Right renal pelvis (tissue), 4 donors: ENCODE measurements at places on chromosomes 2 and 18.

DNA sequence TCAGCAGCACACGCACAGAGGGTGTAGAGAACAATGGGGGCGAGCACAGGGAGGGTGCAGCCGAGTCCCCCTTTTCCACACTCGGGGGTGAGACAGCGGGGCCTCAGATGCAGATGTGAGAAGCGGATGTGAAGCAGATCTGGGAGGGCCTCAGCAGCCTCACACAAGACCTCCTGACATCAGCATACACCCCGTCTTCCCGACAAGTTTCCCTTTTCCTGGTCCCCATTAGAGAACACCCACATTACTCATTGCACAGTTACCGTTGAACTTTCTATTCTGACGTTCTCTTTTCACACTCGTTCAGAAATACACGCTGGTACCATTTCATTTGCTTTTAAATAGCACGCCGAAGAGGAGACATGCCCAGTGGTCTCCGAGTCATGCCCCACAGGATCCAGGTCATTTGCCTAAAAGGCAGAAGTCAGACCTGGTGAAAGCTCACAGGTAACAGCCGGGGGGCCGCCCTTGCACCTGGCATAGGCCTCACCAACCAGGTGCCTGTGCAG, 129.5 kb upstream of the ID2 start:
- DNase-seq: no peak

GRCh38 chr2:124163840-124164239, 138.8 kb downstream of the CNTNAP5 start:
- DNase-seq: no peak

GRCh38 chr2:151843691-151844061, 15.5 kb upstream of the ARL5A start:
- DNase-seq: no peak

- DNase-seq: no peak
Measured at GRCh38 chr2:72212486-72212855, 64.8 kb upstream of the CYP26B1 start.

DNA sequence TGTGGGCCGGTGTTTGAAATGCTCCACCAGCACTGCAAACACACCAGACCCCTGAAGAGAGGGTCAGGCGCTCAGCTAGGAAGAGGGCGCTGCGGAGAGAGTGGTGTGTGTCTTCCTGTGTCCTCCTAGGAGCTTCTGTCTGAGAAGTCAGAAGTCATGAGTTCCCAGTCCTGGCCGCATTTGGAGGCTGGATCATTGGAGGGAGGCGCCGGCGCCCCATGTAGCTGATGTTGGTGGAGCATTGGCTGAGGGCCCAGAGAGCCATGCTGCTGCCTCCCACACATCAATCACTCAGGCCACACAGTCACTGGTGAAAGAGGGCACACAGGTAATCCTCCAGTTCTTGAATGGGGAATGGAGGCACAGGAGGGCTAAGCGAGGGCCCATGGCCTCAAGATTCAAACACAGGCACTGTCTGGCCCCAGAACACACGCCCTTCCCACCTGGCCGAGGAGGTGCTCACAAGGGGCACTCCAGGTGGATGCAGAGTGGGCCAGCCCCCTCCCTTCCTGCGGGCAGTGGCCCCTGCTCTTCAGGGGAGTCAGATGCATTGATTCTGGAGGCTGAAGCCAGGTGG, 66.3 kb downstream of the RRM2 start:
- DNase-seq: no peak

- DNase-seq: no peak
Measured at GRCh38 chr18:73778032-73778359, 369.6 kb downstream of the FBXO15 start.

GRCh38 chr18:8750954-8751415, 45.6 kb downstream of the MTCL1 start:
- no peak for DNase-seq

GRCh38 chr2:238422285-238422684, 4.4 kb upstream of the ASB1 start:
- DNase-seq: no peak

DNA sequence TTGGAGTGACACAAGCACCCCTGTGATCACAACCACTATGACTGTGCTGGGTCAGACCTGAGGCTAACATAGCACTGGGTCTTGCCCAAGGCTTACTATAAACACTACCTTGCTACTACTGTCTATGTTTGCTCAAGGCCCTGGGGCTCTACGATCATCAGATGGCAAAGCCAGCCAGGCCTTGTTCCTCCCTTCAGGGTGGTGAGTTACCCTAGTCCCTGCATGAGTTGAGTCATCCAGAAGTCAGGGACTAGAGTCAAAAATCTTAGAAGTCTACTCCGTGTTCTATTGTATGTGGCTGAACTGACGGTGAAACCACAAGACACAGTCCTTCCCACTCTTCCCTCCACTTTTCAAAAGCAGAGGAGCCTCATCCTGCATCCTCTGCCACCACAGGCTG, 551.2 kb upstream of the FSIP2 start:
- no peak for DNase-seq

- DNase-seq: no peak
Measured at GRCh38 chr18:63828656-63829055, 53.4 kb downstream of the SERPINB7 start.

- no peak for DNase-seq
Measured at GRCh38 chr2:240620859-240621258, 4.4 kb upstream of the GPR35 start.

- DNase-seq: no peak
Measured at GRCh38 chr18:62988471-62988870, 273.1 kb downstream of the PHLPP1 start.

DNA sequence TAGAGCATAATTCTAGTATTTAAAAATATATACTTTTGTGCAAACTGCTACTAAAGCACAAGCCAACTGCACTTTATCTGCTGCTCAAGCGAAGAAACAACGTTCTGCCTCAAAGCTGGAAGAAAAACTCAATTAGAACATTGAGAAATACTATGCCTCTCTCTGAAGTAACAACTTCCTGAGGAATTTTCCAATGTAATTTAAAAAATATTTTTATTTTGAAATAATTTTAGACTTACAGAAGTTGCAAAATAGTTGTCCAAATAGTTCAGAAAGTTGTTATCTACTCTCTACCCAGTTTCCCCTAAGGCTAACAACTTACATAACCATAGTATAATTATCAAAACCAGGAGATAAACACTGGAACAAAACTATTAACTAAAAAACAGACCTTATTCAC, 12.3 kb upstream of the POLI start:
- DNase-seq: no peak

GRCh38 chr2:99554871-99555270, 65.1 kb upstream of the REV1 start:
- no peak for DNase-seq

DNA sequence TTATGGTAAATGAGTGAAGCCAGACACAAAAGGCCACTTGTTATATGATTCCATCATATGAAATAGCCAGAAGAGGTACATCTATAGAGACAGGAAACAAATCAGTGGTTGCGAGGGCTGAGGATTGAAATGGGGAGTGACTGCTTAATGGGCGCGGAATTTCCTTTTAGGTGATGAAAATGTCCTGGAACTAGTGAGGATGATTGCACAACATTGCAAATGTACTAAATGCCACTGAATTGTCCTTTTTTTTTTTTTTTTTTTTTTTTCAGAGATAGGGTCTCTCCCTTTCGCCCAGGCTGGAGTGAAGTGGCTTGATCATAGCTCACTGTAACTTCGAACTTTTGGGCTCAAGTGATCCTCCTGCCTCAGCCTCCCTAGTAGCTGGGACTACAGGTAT, 15.3 kb upstream of the GAREM2 start:
- no peak for DNase-seq

- DNase-seq: no peak
Measured at GRCh38 chr18:61891271-61891670, 1.5 kb downstream of the RNF152 start.

GRCh38 chr2:15789381-15790062, 150.8 kb upstream of the MYCN start:
- no peak for DNase-seq

GRCh38 chr2:212995920-212996319, 155.5 kb downstream of the IKZF2 start:
- DNase-seq: no peak

- DNase-seq: no peak
Measured at GRCh38 chr2:190169221-190170072, 106.9 kb upstream of the MSTN start.

- DNase-seq: no peak
Measured at GRCh38 chr2:70941186-70941585, 5.5 kb downstream of the ATP6V1B1 start.

DNA sequence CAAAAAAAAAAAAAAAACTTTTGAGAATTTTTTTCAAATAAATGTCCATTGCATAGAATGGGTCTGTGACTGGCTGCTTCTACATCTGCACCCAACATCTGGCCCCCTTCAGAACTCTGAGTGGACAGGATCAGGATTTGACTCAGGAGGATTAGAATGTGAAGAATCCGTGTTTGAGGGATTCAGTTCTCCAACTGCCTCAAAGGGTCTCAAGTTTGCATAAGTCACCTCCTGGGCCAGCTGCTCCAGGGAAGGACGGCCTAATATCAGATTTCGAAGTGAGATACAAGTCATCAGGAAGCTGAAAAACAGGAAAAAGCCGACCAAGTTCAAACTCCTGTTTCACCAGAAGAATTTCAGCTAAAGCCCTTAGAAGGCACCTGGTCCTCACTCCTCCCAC, 10.9 kb downstream of the MAT2A start:
- no peak for DNase-seq

- no peak for DNase-seq
Measured at GRCh38 chr2:240170883-240171282, 30.4 kb upstream of the OTOS start.

- no peak for DNase-seq
Measured at GRCh38 chr2:120764991-120765677, 29.5 kb downstream of the GLI2 start.

GRCh38 chr2:202609381-202610145, 25.2 kb upstream of the FAM117B start:
- DNase-seq: no peak

GRCh38 chr18:70659036-70659925, 370.4 kb downstream of the SOCS6 start:
- DNase-seq: no peak

GRCh38 chr18:9898792-9899549, 13.2 kb downstream of the TXNDC2 start:
- DNase-seq: no peak

DNA sequence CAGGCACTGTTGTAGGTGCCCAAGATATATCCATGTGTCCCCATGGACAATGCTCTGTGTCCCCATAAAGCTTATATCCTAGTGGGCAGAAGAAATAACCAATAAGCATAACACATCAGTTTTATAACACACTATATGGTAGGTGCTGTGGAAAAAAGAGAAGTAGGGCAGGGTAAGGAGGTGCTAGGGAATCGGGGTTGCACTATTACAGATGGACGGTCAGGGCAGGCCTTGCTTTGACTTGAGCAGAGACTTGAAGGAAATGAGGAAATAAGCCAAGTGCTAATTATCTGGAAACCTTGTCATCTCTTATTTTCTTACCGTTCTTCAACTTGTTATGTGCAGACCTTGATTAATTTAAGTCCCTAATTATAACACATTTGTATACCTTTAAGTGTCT, 82.0 kb downstream of the PHLPP1 start:
- no peak for DNase-seq

GRCh38 chr18:22302144-22302543, 115.6 kb downstream of the CTAGE1 start:
- no peak for DNase-seq

GRCh38 chr18:14174706-14175085, 42.5 kb upstream of the ZNF519 start:
- DNase-seq: no peak

DNA sequence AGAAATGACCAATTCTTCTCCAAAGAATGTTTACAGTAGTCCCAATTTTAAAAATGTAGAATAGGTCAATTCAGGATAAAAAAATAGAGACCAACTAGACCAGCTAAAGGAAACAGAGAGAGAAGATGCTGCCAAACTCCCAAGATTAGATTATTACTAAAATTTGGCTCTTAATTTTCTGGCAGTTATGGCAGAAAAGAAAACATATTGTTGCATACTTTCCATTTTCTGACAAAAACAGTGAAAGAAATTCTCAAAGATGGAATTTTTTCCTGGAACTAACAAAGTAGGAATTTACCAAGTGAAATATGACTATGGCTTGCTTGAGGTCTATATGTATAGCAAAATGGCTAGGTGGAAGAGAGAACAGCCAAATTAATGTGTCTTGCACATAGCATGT, 138.3 kb upstream of the STK17B start:
- DNase-seq: no peak

- no peak for DNase-seq
Measured at GRCh38 chr2:226702376-226702775, 97.2 kb downstream of the IRS1 start.

GRCh38 chr2:147589127-147589526, 255.7 kb upstream of the ACVR2A start:
- no peak for DNase-seq

GRCh38 chr18:13500869-13501542, 225.4 kb downstream of the FAM210A start:
- DNase-seq: no peak

- no peak for DNase-seq
Measured at GRCh38 chr2:196160101-196160500, 11.3 kb downstream of the STK17B start.

DNA sequence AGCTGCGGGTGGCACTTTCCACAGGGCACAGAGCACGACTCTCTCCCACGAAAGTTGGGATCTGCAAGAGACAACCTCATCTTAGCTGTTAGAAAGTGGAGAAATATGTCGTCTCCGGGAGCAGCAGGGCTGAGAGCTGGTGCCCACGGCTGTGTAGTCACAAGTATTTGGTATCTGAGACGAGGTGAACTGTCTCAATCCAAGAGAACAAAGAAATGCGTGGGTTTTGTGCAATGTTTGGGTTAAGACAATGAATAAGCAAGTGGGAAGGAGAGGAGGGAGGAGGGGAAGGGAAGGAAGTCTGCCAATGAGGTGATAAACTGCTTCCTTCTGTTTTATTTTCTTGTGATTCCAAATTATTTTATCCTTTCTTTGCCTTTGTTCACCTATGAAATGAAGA, 18.0 kb downstream of the DYTN start:
- no peak for DNase-seq

DNA sequence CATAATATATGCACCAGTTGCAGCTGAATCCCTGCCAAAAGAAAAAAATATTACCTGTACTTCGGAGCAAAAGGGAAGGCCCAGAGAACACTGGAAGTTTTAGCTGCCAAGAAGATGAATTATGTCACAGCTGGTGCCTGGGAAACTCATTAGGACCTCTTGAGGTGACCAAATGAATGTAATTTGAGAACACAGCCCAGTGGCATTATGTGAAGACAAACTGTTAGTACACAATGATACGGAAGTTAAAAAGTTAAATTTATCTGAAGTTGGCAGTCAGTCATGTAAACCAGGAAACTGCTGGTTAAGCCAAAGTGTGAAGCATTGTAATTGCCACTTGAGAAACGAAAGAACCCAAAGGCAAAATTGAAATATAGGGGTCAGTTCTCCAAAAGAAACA, 80.7 kb downstream of the EML4 start:
- no peak for DNase-seq

GRCh38 chr2:238484522-238485452, 58.1 kb downstream of the ASB1 start:
- DNase-seq: no peak

- no peak for DNase-seq
Measured at GRCh38 chr18:48707636-48708296, 168.9 kb downstream of the CTIF start.

GRCh38 chr2:157441072-157441454, 2.8 kb downstream of the CYTIP start:
- no peak for DNase-seq
